Stimulated activated CD8-positive, alpha-beta memory T cell treated with anti-CD3 and anti-CD28 coated beads, Interleukin-15, amount 100 ng/mL, for 4 hours (primary cell): ENCODE measurements at places on chromosomes 7 and 10.

DNA sequence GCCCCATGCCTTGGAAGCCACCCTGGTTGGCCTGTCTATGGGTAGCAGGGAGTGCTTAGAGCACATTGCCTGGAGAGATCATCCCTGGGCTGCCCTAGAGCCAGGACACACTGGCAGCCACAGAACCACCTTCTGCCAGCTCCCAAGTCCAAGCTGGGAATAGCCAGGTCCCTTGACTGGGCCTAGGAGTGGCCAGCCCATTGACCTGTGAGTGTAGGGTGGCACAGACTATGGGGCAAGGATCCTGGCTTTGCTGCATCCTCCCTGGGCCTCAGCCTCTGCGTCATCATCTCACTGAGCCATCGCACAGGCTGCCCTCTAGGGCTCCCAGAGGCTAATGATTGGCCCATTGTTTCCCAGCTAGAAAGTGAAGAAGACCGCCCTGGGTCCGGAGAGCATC, 7.0 kb downstream of the AQP1 start:
- no peak for DNase-seq

GRCh38 chr7:72925546-72926120, 738 bp downstream of the POM121 start:
- DNase-seq, result no peak

- peak; percentile 4 for DNase-seq
Measured at GRCh38 chr7:23373151-23374004, 74.2 kb downstream of the MALSU1 start.

- DNase-seq, result no peak
Measured at GRCh38 chr10:3775696-3776551, 9.1 kb downstream of the KLF6 start.

GRCh38 chr7:156156734-156157408, 344.6 kb upstream of the SHH start:
- no peak for DNase-seq

DNA sequence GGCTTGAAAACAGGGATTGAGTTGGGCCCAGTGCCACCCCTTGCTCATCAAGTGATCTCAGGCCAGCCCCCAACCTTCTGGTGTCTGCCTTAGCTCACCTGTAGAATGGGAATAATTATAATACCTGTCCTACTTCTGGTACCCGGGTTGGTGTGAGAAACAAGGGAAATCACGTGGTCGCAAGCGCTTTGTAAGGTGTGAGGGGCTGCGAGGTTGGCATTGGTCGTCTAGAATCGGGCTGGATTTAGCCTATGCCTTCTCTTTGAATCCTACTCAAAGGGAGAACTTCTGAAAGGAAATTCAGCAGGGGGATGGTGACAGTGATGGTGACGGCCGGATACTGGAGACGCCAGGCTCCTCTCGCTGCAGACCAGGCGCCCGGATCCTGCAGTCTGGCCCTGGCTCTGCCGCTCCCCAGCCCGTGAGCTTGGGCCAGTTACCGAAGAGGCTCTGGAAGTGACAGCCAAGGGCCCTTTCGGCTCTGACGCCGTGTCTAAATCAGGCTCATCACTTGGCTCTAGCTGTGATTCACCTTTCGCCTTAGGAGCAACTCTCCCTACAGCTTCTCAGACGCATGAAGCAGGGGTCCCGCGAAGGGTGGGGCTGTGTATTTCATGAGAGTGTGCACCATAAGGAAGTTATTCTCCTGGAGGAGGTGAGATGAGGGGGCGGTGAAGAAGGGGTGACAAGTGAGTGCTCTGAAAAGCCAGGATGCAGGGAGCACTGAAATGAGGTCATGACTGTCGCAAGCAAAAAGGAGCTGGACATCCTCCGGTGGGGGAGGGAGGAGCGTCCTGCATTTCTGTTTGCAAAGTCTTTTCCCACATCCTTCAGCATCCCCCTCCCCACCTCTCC, 4.0 kb upstream of the CREB5 start:
- DNase-seq, result no peak

- no peak for DNase-seq
Measured at GRCh38 chr7:153696242-153696641, 356.0 kb upstream of the DPP6 start.

GRCh38 chr10:47277352-47278151, 22.4 kb upstream of the GDF10 start:
- no peak for DNase-seq

DNA sequence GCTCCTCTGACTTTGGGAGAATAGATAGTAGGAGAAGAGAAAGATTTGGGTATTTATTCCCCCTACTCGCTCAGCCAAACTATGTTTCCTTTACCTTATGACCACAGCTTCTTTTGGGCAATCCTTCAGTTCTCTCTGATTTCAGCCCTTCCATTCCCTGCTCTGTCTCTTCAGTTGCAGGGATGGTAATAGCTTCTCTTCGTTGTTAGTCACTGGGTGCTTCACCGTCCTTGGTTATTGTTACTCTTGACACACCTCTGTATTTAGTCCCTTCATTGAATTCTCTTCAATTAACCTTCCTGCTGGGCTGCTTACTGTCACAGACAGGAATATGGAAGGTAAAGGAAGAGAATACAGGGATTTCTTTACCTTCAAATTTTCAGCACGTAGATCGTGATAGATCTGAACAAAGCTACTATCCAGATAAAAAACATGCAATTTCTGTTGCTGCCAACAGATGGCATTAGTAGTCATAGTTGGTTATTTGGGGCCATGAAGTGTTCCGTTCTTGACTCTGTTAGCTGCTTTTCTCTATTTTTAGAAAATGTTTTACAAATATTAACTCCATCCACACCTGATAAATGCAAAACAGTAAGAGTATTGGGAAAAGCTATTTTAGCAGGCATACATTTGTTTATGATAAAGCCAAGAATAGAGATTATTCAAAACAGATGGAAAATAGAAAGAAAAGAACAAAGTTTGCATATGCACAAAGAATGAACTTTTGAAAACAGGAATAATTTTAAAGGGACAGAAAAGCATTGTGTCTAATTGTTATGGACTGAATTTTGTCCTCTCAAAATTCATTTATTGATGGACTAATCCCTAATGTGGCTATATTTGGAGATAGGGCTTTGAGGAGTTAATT, 14.0 kb upstream of the PTTG1IP2 start:
- DNase-seq, result no peak

- no peak for DNase-seq
Measured at GRCh38 chr7:129150199-129150996, 5.9 kb downstream of the TSPAN33 start.

DNA sequence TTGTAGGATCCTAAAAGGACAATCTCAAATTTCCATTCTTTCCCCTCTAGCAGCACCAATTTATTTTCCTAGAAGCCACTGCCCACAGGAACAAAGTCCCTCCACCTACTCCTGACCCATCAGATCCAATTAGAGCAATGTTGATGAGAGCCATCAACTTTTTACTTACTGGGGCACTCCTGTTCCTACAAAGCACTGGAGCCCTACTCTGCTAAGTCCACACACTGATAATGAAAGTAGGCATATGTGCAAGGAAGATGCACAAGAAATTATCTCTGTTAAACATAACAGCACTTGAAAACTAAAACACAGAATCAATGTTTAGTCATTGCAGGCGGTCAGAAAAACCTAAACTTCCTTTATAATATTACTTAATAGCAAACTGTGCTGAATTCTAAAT, 3.6 kb downstream of the HERPUD2 start:
- DNase-seq, result no peak

DNA sequence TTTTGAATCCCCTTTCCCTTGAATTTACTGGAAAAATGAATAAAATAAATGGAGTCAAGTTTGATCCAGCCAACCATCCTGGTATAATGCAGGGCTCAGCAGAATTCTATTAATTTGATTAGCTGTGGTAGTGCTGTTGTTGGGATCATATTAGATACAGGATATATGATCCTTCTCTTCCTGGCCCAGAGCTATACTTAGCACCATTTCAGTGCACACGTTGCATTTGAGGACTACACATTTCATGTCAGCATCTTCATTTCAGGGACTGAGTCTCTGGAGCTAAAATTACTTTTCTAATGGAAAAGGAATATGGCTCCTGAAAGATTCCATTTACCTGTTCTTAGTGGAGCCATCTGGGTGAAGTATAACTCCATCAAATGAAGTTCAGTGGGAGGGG, 240.3 kb downstream of the BMPER start:
- no peak for DNase-seq

- no peak for DNase-seq
Measured at GRCh38 chr7:13198036-13198435, 510.6 kb downstream of the ARL4A start.

GRCh38 chr10:98402478-98402877, 12.5 kb downstream of the PYROXD2 start:
- DNase-seq, result no peak

DNA sequence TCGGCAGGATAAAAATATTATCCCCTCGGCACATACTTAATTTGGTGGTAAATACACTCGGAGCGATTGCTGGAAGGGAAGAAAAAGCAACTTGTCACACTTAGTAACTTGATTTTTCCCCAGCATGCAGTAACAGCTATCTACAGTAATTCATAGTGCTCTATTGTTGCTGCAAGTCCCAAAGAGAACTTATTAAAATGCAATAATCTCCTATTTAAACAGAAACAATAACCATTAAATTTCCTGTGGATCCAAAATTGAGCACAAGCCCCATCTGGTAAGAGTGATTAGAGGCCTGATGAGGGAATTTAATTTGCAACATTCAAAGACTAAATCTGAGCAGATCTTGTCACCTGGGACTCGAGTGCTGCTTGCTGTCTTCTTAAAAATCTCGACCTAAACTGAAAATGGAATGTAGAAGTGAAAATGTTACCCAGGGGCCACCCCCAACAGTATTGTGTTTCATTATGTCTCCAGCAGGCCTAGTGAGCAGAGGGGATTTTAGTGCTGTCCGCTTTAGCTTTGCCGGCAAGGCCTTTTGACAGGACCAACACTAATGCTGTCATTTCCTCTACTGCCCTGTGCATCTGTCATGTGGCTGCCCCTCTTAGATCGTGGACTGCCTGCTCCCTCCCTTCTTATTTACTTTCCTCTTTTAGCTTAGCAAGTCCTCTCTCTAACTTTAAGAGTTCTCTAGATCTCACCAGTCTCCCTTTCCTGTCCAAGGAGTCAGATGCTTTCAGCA, 639.7 kb downstream of the AUTS2 start:
- no peak for DNase-seq

DNA sequence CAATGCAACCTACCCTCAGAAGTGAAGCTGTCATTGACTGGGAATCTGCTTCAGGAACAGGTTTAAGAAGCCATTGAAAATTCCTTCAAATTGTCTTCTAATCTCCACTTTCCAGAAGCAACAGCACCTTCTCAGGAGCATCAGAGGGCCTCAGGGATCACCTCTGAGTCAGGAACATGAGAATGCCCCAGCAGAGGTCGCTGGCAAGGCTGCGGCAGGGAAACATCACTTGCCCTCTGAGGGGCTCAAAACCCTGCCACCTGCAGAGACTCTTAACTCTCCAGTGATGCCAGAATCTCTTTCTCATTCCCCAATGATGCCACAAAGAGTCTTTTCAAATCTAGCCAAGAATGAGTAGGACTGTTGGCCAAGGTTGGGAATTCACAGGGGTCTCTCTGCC, 5.9 kb upstream of the MAPK8 start:
- DNase-seq, result no peak

DNA sequence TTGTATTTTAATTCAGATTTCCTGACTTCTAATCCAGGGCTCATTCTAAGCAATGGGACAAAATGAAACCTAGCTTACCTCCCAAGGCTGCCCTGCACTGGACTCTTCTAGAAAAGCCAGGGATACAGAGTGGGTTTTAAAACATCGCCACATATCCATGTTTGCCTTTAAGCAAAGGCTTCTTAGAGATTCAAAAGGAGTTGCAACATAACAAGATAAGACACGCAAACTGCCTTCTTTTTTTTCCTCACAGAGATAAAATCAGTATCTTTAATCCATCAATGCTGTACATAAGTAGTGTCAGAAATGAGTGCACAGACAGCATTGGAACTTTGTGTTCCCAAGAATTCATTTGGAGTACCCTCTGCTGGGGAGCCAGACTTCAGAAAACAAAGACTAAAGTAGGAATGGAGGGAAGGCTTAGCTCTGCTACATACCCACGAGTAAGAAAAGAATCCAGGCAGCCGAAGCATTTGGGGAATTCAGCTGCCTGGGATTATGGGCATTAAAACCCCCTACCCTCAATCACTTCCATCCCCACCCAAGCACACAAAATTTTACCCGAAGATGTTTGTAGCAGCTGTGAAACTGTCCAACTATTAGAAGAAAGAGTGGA, 427.8 kb downstream of the ARL4A start:
- DNase-seq, result no peak

DNA sequence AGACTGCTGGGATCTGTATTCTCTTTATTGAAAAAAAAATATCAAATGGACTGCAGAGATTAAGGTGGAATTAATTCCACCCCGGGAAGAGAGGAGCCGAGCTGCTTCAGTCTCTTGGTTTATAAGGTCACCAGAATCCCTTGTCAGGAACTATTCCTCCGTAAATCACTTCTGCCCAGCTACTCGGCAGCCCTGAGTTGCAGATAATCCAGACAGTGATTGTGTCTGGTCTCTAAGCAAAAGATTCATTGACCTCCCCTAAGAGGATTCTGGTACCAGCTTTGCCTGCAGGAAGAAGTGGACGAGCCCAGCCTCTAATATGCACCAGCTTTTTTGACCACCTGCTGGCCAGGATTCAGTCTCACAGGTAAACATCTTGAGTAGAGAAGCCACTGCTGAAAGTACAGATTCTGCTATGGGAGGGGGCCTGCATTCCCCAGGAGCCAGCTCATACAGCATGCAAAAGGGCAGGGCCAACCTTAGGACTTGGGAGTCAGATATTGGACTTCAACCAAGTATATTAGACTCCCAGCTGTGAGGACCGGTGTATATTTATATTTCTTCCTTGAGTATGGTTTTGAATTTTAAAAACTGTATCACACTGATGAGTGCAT, 27.1 kb upstream of the PLXNA4 start:
- no peak for DNase-seq

GRCh38 chr7:114650491-114650890, 235.9 kb downstream of the FOXP2 start:
- DNase-seq, result no peak

GRCh38 chr10:30062582-30062981, 3.2 kb upstream of the JCAD start:
- DNase-seq, result no peak

- DNase-seq, result no peak
Measured at GRCh38 chr10:115398026-115398425, 304.9 kb downstream of the ATRNL1 start.
